Epithelial cell of proximal tubule (primary cell): ENCODE measurements at places on chromosomes 16 and 17. TPM values are rescaled to one million over a fixed set of nuclear protein-coding genes. Genes with fewer than 3 reads are reported as not detected.

The TAC4 gene
- not detected in 2 replicates for total RNA-seq

DNA sequence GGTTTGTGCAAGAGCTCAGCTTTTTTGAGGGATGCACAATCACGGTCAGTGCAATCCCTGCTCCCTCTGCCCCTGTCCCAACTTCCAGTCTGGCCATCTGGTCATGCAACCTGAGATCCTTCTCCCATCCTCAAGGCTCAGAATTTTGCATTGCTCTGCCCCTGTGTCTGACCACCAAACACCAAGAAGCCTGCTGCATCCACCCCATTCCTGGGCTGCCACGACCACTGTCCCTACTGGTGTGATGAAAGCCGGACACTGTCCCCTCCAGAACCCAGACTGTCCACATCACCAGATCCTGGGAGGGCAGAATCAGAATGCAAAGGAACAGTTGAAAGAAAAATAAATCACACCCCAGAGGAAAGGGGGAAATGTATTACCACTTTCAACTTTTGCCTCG, 231.0 kb downstream of the C16orf78 start:
- DNase-seq: no peak

- DNase-seq: no peak
Measured at GRCh38 chr16:17770104-17770503, 299.3 kb upstream of the XYLT1 start.

The NEUROD2 gene
- not detected in 2 replicates for total RNA-seq

DNA sequence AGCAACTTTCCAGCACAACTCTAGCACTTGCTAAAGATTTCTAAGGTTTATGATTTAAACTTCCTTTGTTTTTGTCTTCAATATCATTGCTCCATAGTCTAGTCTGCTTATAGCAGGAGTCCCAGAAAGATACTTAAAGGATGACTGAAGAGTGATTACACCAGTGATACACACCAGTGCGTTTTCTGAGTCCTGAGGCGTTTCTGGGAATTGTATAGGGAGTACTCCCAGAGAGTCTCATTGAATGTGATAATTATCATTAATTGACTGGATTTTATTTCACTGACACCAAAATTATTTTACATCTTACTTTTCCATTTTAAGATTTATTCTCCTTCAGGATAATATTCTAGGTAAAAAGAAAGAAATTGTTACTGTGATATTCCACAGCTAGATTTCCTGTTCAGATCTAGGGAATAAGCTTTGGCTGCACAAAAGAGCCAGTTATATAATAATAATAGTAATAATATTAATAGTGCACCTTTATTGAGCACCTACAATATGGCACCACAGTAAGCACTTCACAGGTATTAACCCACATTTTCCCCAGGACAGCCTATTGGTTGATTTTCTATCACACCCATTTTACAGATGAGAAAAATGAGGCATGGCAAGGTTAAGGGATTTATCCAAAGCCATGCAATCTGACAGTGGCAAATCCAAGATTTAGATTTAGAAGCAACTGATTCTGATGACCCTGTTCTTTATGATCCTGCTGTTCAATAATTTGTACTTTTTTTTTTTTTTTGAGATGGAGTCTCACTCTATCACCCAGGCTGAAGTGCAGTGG, 62.6 kb downstream of the IRX5 start:
- no peak for DNase-seq

The ARL4D gene
- total RNA-seq: 4.6 and 5.8 TPM in 2 replicates

DNA sequence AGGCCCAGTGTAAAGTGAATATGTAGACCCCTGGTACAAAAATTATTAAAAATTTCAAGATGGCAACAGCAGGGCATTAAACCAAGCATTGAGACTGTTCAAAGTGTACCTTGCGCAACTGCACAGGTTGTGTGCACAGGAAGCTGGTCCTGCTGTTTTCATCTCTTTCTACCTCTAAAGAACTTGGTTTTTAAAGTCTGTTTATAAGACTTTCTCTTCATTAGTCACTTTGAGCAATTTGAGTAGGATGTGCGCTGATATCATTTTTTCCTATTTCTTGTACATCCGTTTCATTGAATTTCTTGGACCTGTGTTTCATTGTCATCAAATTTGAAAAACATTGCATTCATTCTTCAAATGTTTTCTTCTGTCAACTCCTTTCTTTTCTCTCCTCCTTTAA, 16.8 kb upstream of the PMP22 start:
- DNase-seq: no peak

DNA sequence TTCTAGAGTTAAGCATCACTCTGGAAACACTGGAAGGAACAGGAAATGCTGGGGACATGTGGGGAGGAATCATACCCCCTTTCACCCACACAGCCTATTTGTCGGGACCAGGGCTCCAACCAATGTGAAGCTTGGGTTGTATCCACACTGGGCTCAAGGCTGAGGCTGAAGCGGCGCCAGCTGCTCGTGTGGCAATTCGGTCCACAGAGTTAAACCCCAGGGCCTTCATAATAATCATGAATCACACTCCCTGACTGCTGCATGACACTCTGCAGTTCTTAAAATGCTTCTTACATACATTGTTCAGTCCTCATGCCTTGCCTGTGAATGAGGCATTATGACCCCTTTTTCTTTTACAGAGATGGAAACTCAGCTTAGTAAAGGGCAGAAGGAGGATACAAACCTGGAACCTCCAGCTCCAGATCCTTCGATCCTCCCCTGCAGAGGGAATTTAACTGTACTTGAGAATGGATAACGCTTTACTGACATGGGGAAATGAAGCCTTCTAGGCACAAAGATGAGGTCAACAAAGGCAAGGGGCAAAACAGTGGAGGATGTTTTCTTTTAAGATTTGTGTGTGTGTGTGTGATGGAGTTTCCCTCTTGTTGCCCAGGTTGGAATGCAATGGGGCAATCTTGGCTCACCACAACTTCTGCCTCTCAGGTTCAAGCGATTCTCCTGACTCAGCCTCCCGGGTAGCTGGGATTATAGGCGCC, 72.7 kb downstream of the SOX9 start:
- no peak for DNase-seq

DNA sequence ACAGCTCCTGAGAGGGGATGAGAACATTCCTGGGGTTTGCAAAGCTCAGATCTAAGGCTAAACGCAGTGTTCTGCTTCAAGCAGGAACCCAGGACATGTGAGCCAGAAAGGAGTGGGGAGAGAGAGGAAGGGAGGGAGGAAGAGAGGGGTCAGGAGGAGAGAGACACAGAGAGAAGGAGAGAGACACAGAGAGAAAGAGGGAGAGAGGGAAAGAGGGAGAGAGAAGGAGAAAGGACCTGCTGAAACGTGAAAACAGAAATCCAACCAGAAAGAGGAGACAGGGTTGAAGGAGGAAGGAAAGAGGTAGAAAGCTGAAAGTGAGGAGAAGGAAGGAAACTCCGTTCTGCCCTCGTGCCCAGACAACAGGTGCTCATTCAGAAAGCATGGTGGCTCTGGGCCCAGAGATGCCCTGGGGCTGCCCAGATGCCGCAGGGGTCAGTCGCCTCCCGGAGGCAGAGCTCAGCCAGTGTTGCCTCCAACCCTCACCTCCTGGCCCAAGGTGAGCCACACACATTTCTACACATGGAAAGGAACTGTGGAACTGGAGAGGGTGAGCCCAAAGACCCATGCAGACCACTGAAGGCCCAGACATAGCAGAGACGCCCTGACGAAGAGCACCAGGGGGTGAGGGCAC, 49.0 kb upstream of the ENPP7 start:
- no peak for DNase-seq

The CLEC3A gene
- total RNA-seq: not detected in 2 replicates

The GUCY2D gene
- not detected in 2 replicates for total RNA-seq

The ASIC2 gene
- 0.23 and 0.51 TPM in 2 replicates for total RNA-seq

DNA sequence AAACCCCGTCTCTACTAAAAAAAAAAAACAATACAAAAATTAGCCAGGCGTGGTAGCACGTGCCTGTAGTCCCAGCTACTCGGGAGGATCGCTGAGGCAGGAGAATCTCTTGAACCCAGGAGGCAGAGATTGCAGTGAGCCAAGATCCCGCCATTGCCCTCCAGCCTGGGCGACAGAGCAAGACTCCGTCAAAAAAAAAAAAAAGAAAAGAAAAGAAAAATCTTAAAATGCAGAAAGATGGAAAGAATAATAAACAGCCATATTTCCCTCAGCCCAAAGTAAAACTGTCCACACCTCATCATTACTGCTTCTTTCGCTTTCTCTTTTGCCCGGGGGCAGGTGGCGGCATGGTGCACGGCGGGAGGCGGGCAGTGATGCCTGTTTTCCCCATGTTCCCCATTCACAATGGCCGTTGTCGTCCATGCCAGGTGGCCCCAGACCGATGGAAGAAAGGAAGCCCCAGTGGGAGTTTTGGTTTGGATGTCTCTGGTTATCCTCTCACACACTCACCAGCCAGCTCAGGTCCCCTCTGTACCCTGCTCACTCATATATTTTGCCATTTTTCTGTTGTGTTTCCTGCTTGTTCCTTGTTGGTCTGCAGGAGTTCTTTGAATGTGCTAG, 37.0 kb upstream of the PEMT start:
- DNase-seq: no peak

GRCh38 chr16:24203675-24204074, 52.5 kb upstream of the CACNG3 start:
- DNase-seq: no peak

GRCh38 chr17:76447931-76448652, 4.9 kb downstream of the UBE2O start:
- DNase-seq: no peak
